ENCODE measurements at places on chromosomes 3 and 15. TPM values are rescaled to one million over a fixed set of nuclear protein-coding genes. Genes with fewer than 3 reads are reported as not detected.

DNA sequence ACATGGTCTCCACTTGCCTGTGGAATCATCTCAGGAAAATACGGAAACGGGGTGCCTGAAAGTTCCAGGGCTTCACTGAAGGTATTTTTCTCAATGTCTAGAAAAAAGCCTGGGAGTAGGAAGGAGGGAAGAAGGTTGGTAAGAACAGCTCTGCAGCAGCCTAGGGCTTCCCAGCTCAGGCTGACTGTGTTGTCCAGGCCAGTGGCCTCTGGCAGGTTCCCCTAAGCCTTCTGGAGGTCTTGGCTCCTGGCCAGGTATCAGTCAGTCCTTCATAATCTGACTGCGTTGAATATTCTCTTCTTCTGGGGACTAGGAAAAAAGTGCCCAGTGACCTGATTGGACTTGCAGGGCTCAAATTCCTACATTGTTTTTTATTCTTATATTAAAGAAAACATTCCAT, 38.6 kb downstream of the SSR3 start:
- DNase-seq, result no peak

DNA sequence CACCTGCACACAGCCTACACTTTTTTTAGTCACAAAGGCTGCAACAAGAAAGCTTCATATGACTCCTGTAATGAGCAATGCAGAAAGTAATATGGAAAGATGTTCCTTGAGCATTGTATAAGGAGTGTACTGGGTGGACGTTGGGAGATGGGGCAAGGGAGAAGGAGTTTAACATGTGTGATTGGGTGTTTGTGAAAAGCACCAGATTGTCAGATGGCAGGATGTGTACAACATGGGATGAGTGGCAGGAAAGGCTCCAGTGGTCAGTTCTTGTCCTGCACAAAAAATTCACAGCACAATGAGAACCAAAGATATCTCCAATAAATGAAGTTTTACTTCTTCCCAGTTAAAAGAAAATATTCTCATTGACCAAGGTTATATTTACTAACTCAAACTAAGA, 255.1 kb downstream of the EPHA3 start:
- no peak for DNase-seq

Gene DNAJA4
- total RNA-seq, result not detected

DNA sequence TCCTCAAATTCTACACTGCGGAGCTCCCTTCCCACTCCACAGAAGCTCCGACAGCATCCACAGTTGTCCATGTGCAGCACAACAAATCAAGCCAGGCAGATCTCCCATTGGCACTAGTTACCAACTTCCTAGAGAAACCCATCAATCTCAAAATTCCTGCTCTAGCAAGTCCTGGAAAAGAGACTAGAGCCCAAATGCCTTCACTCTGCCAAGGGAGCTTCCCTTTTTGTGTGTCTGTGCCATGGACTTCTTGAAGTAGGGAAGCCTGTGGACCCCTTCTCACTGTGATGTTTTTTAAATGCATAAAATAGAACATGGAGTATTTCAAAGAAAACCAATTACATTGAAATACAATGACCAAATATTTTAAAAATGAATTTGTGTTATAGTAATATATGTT, 59.1 kb downstream of the TGFBR2 start:
- no peak for DNase-seq

Gene PRC1
- total RNA-seq, result 40.7 TPM

DNA sequence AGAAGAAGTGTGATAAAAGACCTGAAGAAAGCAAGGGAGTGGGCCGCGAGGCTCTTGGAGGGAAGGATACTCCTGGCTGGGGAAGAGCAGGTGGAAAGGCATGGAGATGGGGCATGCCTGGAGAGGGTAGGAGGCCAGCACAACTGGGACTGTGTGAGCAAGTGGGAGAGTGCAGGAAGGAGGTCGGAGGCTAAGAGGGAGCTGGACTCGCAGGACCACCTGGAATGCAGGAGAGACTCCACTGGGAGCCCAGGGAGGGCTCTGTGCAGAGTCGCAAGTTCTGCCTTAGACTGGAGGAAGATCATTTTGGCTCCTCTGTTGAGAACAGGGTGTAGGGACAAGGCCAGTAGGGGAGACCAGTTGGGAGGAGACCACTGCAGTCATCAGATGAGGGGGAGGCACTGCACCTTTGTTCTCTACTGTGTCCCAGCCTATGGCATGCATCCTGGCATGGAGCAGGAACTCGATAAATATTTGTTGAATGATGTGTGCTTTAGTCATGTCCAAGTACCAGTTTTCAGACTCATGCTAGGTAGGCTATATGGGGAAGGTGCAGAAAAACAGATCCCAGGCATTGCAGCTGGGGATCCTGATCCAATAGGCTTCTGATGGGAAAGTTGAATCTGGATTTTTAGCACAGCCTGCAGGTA, 13.7 kb downstream of the FAM107A start:
- peak; percentile 60 for DNase-seq

DNA sequence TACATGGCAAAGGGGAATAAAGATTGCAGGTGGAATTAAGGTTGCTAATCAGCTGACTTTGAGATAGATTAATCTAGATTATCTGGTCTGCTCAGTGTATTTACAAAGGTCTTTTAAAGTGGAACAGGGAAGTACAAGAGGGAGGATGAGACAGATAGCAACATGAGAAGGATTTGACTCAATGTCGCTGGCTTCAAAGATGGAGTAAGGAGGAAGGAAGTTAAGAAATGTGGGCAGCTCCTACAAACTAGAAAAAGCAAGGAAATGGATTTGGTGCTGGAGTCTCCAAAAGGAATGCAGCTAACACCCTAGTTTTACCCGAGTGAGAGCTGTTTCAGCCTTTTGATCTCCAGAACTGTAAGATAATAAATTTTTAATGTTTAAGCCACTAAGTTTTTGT, 180.7 kb upstream of the TTC14 start:
- DNase-seq, result no peak

Gene GPR87
- total RNA-seq, result 72.3 TPM

DNA sequence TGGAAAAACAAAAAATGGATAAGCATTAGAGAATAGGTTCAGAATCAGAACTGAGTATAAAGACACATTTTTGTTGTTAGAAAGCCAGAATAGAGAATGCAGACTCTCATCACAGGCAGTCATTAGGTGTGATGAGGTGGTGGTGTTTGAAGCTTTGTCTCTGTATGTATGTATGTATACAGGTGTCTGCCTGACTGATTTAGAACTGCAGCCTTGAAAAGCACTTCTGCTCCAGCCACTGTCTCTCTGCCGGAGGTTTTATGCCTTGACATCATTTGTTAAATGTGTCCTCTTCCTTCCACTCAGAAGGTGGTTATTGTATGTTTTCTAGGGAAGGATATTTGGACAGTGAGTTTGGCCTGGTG, 80.7 kb upstream of the ZBED2 start:
- DNase-seq, result no peak

DNA sequence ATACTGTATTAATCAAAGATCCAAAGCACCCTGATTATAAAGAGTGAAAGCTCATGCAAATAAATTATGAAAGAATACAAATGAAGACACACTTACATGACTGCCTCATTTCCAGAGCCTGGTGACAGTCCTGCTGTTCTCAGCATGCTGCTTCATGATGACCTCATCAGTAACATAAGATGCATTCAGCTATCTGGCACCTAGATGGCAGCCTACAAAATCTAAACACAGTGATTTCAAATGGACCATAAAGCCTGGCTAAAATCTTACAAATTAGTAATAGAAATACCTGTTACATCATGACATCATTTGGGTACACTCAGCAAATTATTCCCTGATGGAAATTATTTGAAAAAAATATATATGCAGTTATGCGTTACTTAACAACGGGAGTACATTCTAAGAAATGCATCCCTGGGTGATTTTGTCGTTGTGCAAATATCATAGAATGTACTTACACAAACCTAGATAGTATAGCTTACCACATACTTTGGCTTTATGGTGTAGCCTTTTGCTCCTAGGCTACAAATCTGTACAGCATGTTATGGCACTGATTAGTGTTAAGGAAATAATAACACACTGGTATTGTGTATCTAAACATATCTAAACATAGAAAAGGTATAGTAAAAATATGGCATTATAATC, 207.2 kb downstream of the EPHA3 start:
- DNase-seq, result peak; percentile 35

DNA sequence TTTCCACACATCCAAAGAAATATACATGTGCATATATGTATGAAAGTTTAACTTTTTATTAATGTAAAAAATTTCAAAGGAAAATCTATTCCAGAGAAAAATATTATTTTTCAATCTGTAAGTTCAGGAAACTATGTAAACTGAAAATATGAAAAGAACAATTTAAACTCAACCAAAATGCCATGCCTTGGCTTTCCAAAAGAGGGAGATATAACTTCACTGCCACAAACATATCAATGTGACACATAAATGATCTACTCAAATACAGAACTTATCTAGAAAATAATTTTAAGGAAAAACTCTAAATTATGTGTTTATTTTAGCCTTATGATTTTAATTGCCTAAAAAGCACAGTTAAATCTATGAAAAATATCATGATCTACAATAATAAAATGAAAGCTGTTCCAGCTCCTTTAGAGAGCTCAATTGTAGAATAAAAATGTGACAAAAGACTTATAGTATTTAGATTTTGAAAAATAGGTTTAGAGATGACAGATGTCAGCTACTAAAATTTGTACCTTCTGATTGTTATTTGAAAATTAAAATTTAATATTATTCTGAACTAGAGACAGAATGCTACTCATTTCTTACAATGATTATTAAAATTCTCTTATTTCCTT, 94.8 kb downstream of the GBE1 start:
- DNase-seq, result no peak

Gene SLC28A1
- total RNA-seq, result not detected

DNA sequence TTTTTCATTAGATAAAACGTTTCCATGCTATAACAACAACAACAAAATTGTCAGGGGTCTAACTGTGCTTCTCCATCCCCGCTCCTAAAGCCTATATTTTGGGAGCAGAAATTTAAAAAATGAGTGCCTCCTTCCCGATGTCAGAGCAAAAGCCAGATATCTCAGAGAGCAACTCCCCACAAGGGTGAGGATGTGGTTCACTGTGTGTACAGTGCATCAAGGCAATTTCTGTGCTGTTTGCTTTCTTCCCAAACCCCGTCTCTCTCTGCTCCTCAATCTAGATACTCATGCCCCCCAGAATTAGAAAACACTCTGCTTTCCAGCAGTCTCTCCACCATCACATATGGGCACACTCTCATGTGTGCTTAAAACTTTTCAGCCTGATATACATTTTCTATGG, 76.7 kb upstream of the MBNL1 start:
- DNase-seq, result no peak

GRCh38 chr3:161314836-161315395, 56.4 kb downstream of the SPTSSB start:
- DNase-seq, result peak; percentile 12

DNA sequence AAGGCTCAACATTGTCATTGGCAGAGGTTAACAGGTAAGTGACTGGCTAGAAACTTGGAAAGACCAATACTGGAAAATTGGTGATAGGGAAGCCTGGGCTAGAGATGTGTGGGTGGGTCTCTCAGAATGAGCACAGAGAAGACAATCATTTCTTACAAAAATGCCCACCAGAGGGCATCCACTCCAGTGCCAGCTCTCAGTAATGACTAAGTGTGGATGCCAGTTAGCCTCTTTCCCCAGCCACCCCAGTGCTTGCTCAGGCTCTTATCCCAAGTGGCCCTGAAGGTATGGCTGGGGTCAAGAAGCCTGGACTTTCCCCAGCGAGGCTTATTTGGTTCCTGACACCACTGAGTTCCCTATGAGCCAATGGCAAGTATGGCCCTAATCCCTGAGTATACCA, 115.9 kb upstream of the ST8SIA2 start:
- peak; percentile 37 for DNase-seq

DNA sequence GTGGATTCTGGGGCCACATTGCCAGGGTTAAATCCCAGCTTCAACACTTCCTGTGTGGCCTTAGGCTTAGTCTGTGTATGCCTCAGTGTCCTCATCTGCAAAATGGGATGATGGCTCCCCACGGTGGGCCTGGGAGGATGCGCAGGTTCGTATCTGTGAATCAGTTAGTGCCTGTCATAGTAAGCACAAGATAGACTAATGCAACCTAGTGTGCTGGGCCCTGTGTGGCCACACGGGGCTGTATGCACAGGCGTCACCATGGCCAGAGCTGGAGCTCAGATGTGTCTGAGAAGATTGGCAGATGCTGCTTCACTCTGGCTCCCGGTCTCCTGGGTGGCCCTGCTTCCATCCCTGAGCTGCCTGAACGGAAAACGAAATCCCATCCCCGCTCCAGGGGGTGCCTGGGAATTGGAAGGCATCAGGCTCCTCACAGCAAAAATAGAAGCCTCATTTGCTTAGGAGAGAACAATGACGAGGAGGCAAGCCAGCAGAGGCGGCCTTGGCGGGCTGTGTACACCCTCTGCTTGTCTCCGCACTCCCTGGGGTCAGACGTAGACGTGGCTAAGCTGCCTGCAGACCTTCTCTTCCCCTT, 103.6 kb downstream of the APBA2 start:
- no peak for DNase-seq

- no peak for DNase-seq
Measured at GRCh38 chr3:4943549-4943948, 35.7 kb upstream of the BHLHE40 start.

GRCh38 chr15:38843736-38844590, 279.3 kb upstream of the RASGRP1 start:
- DNase-seq, result no peak
